ENCODE measurements at places on chromosomes 1 and 21. TPM values are rescaled to one million over a fixed set of nuclear protein-coding genes. Genes with fewer than 3 reads are reported as not detected.

DNA sequence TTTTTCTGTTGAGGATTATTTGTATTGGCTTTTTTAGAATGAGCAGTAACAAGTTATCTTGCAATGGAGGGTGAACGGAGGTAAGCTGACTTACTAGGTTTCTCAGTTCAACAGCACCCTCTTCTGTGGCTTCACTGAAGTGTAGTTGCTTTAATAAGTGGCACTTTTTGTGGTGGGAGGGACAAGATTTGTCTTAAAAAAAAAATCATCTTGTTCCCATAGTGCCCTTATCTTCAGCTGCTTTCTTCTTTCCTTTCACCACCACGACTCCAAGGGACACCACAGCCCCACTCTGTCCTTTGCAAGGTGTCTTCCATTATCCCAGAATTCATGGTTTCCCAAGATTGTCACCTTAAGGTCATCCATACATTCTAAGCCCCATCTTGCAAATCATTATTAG, 92.9 kb downstream of the PIGK start:
- no peak overlapping the region for H3K4me3 ChIP-seq
- H3K4me1 ChIP-seq: no peaks in the 10 kb centered on the region
- DNase-seq: no peak
- H3K36me3 ChIP-seq: no peaks in the 10 kb centered on the region

CAMK1G gene
- total RNA-seq: 1.4 TPM

OR2L2 gene
- total RNA-seq: 0.14 TPM

- DNase-seq: no peak
- no peaks in the 10 kb centered on the region for H3K36me3 ChIP-seq
- H3K4me1 ChIP-seq: no peaks in the 10 kb centered on the region
- no peak overlapping the region for H3K27ac ChIP-seq
- H3K4me3 ChIP-seq: no peak overlapping the region
These were observed 28.6 kb upstream of the STUM start for GRCh38 chr1:226519716-226520598.

TBX15 gene
- 0.64 TPM for total RNA-seq

GNAT2 gene
- not detected for total RNA-seq

MCOLN2 gene
- total RNA-seq: 10.1 TPM

DNA sequence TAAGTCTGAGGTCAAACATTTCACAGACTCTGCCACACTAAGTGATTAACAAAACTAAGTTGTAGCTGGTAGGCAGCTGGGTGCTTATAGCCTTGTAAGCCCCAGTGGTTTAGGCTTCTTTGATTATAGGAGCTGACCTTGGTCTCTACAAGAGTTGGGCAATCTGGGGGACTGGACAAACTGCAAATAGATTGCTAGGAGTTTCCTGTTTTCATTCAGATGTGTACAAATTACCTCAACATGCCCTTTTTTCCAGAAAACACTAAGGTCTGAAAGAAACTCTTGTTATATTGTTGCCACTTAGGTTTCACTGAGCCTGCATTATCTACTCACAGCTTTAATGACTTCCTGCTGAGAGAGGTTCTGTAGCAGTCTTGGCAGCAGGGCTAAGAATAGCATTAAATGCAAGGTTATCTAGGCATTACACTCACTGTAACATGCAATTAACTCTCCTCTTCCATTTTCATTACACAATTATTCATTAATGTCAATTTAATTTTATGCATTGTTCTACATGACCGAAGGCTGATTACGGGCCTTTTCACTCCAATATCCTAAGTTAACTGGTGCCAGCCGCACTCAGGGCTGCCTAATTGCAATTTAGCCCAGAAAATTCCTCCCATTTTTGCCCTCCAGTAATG, 314.0 kb downstream of the LMO4 start:
- H3K36me3 ChIP-seq: no peaks in the 10 kb centered on the region
- H3K4me3 ChIP-seq: no peak overlapping the region
- no peak overlapping the region for H3K27ac ChIP-seq
- H3K4me1 ChIP-seq: no peaks in the 10 kb centered on the region
- H3K27me3 ChIP-seq: no peaks in the 10 kb centered on the region
- DNase-seq: no peak

DNA sequence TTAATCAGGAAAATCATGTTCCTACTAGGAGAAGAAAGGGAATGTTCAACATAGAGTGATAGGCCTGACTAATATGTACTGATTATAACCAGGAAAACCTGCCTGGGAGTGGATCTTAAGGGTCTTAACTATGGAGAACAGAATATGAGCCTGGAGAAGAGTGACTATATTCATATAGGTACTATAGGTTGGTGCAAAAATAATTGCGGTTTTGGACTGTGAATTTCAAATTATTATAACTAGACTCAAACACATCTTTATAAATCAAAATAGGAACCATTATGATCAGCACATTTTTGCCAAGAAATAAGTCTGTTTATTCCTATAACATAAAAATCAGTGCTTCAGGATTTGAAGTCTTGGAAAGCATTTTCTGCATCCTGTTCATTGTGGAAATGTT, 189.8 kb upstream of the ADAMTS5 start:
- no peaks in the 10 kb centered on the region for H3K4me1 ChIP-seq
- no peak overlapping the region for H3K4me3 ChIP-seq
- no peaks in the 10 kb centered on the region for H3K27me3 ChIP-seq
- no peaks in the 10 kb centered on the region for H3K36me3 ChIP-seq
- H3K27ac ChIP-seq: no peak overlapping the region

GRCh38 chr1:29209173-29209572, 21.6 kb downstream of the MECR start:
- no peaks in the 10 kb centered on the region for H3K27me3 ChIP-seq
- H3K4me1 ChIP-seq: no peaks in the 10 kb centered on the region
- peaks cover 40% of the 10 kb centered on the region for H3K36me3 ChIP-seq
- DNase-seq: no peak

ENO1 gene
- total RNA-seq: 640 TPM

DNA sequence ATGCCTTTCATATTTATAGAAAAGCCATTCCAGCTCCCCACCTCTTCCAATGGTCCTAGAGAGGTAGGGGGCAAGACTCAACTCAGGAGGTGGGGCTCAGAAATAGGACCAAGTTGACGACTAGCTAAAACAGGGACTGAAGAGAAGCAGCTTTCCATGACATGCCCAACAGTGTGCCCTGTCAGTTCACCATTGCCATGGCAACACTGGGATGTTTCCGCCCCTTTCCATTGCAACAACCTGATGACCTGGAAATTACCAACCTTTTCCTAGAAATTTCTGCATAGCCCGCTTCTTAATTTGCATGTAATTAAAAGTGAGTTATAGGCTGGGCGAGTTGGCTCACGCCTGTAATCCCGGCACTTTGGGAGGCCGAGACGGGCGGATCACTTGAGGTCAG, 22.4 kb upstream of the INTS3 start:
- no peaks in the 10 kb centered on the region for H3K27me3 ChIP-seq
- no peak for DNase-seq
- H3K36me3 ChIP-seq: no peaks in the 10 kb centered on the region
- no peak overlapping the region for H3K27ac ChIP-seq
- H3K4me3 ChIP-seq: no peak overlapping the region

ZNF695 gene
- not detected for total RNA-seq

Data from upper lobe of right lung (tissue), 1 donor.